ENCODE measurements at places on chromosomes 6 and 20. TPM values are rescaled to one million over a fixed set of nuclear protein-coding genes. Genes with fewer than 3 reads are reported as not detected.

- no peak for DNase-seq
Measured at GRCh38 chr6:8969747-8970146, 534.4 kb upstream of the SLC35B3 start.

DNA sequence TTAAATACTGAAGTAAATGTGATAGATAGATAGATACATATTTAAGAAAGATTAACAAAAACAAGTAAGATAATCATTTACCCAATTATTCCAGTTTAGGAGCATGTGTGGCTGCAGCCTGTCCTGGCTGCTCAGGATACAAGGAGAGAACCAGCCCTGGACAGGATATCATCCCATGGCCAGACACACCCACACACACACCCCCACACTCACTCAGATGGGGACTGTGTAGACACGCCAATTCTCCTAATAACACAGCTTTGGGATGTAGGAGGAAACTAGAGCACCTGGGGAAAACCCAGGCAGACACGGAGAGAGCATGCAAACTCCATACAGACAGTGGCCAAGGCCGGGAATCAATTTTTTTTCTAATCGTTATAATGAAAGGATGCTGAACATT lies 45.6 kb downstream of the GFOD1 start:
- no peak for DNase-seq

DNA sequence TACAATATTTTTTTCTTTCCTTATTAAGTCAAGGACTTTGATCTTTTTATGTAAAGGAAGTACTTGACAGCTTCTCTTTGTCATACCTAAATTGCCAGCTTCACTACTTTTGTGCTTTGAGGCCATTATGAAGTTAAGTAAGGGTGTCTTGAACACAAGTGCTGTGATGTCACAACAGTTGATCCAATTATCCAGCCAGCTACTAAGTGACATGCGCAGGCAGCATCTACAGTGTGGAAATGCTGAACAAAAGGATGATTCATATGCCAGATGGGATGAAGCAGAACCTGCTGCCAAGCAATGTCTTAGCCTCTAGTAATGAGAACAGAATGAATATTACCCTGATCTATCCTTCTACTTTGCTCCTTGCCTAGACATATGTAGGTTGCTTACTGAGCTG lies 68.3 kb upstream of the TMEM244 start:
- DNase-seq = no peak

DNA sequence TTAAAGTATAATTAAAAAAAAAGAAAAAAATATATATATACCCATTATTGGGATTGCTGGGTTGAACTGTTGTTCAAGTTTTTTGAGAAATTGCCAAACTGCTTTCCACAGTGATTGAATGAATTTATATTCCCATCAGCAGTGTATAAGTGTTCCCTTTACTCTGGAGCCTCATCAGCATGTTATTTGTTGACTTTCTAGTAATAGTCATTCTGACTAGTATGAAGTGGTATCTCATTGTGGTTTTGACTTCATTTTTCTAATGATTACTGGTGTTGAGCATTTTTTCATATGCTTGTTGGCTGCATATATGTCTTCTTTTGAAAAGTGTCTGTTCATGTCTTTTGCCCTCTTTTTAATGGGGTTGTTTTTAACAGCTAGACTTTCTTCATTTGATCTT lies 1260.8 kb upstream of the GJE1 start:
- DNase-seq = no peak

Gene HCK
- total RNA-seq = 10.8 TPM

Gene LST1
- not detected for total RNA-seq

Gene BTNL2
- total RNA-seq = not detected

Gene PTPRK
- 99.0 TPM for total RNA-seq

Gene C6orf52
- total RNA-seq = not detected
